ENCODE measurements at places on chromosomes 6 and 20. TPM values are rescaled to one million over a fixed set of nuclear protein-coding genes. Genes with fewer than 3 reads are reported as not detected.

CST5 gene
- not detected for total RNA-seq

SRSF12 gene
- total RNA-seq: 36.7 TPM

ZC2HC1B gene
- not detected for total RNA-seq

SLC35F1 gene
- 97.0 TPM for total RNA-seq

COL20A1 gene
- total RNA-seq: 4.1 TPM

TREML2 gene
- under 0.01 TPM for total RNA-seq

ZNF311 gene
- total RNA-seq: 6.9 TPM

RNF182 gene
- 35.1 TPM for total RNA-seq

OTOR gene
- total RNA-seq: 0.82 TPM

PDYN gene
- total RNA-seq: 16.3 TPM

WFDC2 gene
- total RNA-seq: 3.3 TPM

RIPPLY2 gene
- total RNA-seq: 21.6 TPM

ZBP1 gene
- not detected for total RNA-seq

SLC22A7 gene
- total RNA-seq: 0.41 TPM

MYT1 gene
- total RNA-seq: 6.9 TPM

EPHA7 gene
- total RNA-seq: 65.6 TPM

IL17F gene
- total RNA-seq: not detected

PPP1R16B gene
- 10.6 TPM for total RNA-seq

PERP gene
- total RNA-seq: 1.6 TPM

MRAP2 gene
- 7.7 TPM for total RNA-seq

DPPA5 gene
- total RNA-seq: not detected

MROH8 gene
- 5.3 TPM for total RNA-seq

MCM3 gene
- total RNA-seq: 11.0 TPM

C20orf144 gene
- total RNA-seq: 0.41 TPM

RGS19 gene
- 7.7 TPM for total RNA-seq

KCNK17 gene
- 0.41 TPM for total RNA-seq

EDN3 gene
- 0.82 TPM for total RNA-seq

SNX9 gene
- total RNA-seq: 14.7 TPM

SLC32A1 gene
- total RNA-seq: 7.7 TPM

ADIG gene
- total RNA-seq: not detected

SPTLC3 gene
- 0.82 TPM for total RNA-seq

GPX5 gene
- total RNA-seq: not detected

SPATS1 gene
- total RNA-seq: 0.41 TPM

SESN1 gene
- total RNA-seq: 34.6 TPM

PTCHD4 gene
- 28.1 TPM for total RNA-seq

CNKSR3 gene
- 4.1 TPM for total RNA-seq

RIPOR2 gene
- total RNA-seq: 17.9 TPM

FAM184A gene
- total RNA-seq: 30.2 TPM

ARMH2 gene
- not detected for total RNA-seq

TFB1M gene
- total RNA-seq: 12.6 TPM

TGM2 gene
- total RNA-seq: 3.3 TPM

LIN28B gene
- total RNA-seq: 0.41 TPM

SMLR1 gene
- total RNA-seq: not detected

HLA-C gene
- total RNA-seq: 22.0 TPM

GSTA2 gene
- total RNA-seq: not detected

FAM209B gene
- total RNA-seq: not detected

MYO6 gene
- 14.7 TPM for total RNA-seq

UBE2C gene
- 3.7 TPM for total RNA-seq

XPO5 gene
- 55.0 TPM for total RNA-seq

TRDN gene
- under 0.01 TPM for total RNA-seq

ADTRP gene
- total RNA-seq: 1.6 TPM

PLCB4 gene
- 11.8 TPM for total RNA-seq

MGME1 gene
- total RNA-seq: 7.3 TPM

TNFAIP3 gene
- total RNA-seq: 1.6 TPM

CDH4 gene
- total RNA-seq: 22.8 TPM
